PC-3 (cell line): ENCODE measurements at places on chromosomes 1 and 21. TPM values are rescaled to one million over a fixed set of nuclear protein-coding genes. Genes with fewer than 3 reads are reported as not detected.

DNA sequence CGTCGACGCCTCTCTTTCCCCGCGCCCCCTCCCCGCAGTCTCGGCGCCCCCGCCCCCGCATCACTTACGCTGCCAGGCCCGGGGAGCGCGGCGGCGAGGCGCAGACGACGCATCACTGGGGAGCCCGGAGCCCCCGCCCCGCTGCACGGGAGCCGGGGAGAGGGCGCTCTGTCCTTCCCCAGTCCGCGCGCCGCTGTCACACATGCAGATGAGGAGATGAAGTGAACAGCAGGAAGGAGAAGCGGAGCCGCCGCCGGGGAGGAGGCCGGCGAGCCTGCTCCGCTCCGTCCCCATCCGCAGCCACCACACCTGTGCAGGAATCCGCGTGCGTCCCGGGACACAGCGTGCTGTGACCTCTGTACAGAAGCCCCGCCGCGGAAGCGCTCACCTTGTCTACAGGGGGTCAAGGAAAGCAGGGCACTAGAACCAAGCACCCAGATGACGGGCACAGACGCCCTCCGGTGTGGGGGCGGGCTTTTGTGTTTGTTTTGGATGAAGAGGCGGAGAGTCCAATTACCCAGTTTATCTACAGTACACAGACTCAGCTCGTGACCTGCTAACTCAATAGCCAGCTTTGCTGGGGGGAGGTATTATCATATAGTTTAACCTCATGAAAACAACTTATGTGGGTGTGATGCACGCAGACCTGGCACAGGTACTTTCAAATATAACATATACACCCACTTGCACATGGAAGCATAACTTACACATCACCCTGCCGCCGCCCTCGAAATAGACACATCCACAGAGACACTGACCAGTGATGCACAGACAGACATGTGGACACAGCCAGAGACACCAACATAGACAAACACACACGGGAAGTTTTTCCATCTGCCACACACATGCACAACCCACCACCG is 12.4 kb downstream of the KLHDC8A start:
- no peak for DNase-seq

RHBDL2 gene
- total RNA-seq = 3.6 and 10.0 TPM in 2 replicates

IL19 gene
- not detected in 2 replicates for total RNA-seq

CSMD2 gene
- total RNA-seq = not detected in 2 replicates

DMRTA2 gene
- not detected in 2 replicates for total RNA-seq

DNA sequence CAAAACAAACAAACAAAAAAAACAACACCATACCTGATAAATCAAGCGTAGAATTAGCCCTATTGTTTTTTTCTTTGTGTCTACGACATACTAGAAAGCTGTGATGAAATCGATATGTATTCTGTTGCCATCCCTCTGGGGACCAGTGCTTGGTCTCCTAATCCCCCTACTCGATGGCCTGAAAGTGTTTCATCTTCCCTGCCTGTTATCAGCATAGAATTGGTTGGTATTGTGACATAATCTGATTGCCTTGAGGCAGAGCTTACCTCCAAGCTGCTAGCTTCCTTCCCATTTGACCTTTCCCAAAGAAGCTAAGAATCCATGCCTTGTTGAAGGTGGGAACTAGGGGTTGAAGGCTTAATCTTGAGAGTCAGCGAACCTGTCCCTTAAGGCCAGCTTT is 40.7 kb upstream of the PIGV start:
- DNase-seq = no peak
